Fibroblast of lung (primary cell): ENCODE measurements at places on chromosomes 2 and 18.

DNA sequence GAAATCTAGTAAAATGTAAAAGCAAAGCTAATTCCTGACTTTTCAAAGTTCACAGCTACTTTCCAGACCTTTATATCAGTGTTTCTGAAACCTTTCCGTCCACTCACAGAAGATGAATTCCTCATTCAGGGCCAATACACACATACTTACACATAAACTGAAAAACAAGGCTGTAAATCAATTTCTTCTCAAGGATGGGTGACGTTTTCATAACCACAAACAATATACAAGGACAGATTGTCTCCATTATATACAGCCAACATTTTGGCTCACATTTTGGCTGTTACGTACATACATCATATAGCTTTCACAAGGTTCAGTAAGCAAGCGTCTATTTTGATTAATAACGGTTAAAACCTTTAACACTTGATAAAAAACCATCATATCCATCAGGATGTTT, 1.4 kb downstream of the RPRD1A start:
- peak; percentile 79 for DNase-seq

GRCh38 chr18:23071285-23071684, 64.0 kb upstream of the CABLES1 start:
- DNase-seq, result no peak

DNA sequence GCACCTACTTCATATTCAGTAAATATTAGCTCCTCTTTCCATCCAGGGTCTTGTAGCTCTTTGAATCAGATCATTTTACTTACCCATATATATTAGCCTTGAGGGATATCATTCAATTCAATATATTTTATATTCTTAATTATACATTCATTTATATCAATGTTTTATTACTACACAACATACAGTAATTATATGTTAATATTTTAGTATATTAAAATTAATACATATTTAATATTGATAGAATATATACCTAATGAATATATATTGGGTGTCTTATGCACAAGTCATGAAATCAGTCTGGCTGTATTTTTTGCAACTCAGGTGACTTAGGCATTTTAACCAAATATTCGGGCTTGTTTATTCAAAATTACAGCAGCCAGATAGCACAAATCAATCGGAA, 37.2 kb downstream of the POU3F3 start:
- DNase-seq, result no peak

DNA sequence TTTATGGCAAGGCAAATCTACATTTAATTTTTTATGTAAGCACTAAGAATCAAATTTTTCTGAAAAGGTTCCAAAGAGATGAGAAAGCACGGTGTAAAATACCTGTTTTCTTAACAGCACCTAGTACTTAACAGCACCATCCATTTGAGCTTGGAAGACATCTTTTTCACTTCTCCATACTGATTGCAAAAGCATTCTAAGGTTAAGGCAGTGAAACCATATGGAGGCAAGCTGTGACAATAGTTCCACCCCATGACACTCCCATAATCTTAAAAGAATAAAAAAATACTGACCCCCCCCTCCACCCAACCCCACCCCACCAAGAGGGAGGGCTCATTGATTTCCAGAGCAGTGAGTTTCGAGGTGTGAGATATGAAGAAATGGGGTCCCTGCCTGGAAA, 60.6 kb downstream of the ZCCHC2 start:
- no peak for DNase-seq

DNA sequence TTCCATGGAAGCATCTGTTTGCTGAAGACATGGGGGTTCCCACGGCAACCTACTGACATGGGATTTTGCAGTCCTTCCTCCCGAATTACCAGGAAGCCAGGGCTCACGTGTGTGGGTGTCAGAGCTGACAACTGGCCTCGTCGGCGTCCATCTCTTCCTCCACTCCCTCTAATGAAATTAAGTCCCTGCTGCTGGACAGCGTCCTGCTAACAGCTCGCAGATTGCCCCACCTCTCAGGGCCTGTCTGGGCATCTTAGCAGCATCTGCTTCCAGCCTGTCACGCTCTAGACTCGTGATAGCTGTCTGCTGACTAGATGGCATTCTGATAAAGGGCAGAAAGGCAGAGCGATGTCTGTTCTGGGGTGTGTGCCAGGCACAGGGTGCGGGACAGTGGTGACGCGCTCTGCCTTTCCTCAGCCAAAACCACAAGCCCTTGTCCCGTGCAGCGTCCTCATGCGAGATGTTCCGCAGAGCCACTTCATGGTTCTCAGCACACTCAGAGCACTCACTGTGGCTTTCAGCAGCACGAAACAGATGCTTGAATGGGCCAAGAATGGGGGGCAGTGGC, 161.1 kb downstream of the ARL4C start:
- peak; percentile 88 for DNase-seq
